Stimulated activated CD4-positive, alpha-beta T cell treated with anti-CD3 and anti-CD28 coated beads, Interleukin-15, amount 100 ng/mL, for 1 hour (primary cell): ENCODE measurements at places on chromosomes 7 and 10.
A peak's percentile ranks its signal among the peaks of the same experiment; 100 is the strongest.

GRCh38 chr10:112957640-112958092 lies 7.6 kb downstream of the TCF7L2 start:
- no peak for DNase-seq

DNA sequence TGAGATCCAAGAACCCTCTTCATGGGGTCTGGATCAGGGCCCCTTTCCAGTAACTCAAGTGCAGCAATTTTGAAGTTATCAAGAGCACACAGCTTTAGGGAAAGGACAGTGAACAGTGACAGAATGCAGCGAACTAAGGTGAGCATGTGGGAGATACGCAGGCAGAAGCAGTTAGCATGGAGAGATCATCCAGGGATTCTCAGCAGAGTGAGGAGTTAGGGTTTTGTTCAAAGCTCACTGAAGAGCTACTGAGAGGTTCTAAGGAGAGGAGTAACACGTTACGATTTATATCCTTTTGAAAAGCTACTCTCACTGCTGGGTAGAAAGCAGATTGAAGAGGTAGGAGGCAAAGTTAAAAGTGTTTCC lies 83.6 kb upstream of the MPP7 start:
- DNase-seq: no peak

- DNase-seq: no peak
Measured at GRCh38 chr7:98387544-98388226, 13.2 kb downstream of the BAIAP2L1 start.

GRCh38 chr7:146804620-146805019 lies 688.0 kb downstream of the CNTNAP2 start:
- no peak for DNase-seq

GRCh38 chr10:104806801-104807200 lies 165.7 kb downstream of the SORCS3 start:
- no peak for DNase-seq

- DNase-seq: no peak
Measured at GRCh38 chr10:14087566-14087965, 243.2 kb downstream of the FRMD4A start.

GRCh38 chr10:124184208-124184830 lies 90.9 kb upstream of the CHST15 start:
- DNase-seq: no peak

- DNase-seq: no peak
Measured at GRCh38 chr10:48364659-48365405, 58.4 kb downstream of the MAPK8 start.

GRCh38 chr10:130463876-130464364 lies 327.7 kb downstream of the GLRX3 start:
- no peak for DNase-seq

- no peak for DNase-seq
Measured at GRCh38 chr10:124007102-124007772, 86.2 kb downstream of the CHST15 start.

DNA sequence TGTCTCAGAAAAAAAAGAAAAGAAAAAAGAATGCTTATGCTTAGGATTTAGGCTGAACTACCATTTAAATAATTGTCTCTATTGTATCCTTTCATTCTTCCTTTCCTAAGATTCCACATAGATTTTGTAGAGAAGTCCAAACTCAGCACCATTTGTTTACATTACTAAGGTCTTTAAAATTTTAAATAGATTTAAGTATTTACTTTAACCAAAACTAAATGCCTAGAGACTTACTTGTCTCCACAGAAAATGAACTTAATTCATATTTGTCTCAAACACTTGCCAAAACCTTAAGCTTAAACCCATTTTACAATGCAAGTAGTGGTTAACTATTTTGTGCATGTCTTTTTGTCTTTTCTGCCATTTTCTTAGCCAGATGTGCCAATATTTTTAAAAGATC lies 54.1 kb upstream of the ABI1 start:
- DNase-seq: no peak

- DNase-seq: no peak
Measured at GRCh38 chr7:9029681-9030530, 596.5 kb downstream of the NXPH1 start.

DNA sequence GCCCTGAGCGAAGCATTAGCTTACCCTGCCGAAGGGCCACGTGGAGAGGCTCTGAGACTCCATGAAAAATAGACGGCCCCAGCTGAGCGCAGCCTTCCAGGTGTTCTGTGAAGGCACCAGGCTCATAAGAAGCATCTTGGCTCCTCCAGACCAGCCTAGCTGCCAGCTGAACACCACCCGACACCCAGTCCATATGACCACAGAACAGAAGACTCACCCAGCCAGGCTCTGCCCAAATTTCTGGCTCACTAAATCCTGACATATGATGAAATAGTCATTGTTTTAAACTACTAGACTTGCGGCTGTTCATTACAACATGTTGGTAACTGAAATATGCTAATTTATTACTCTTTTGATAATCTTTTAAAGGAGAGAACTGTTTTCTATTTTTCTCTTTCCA lies 99.5 kb upstream of the ABI1 start:
- no peak for DNase-seq

- peak; percentile 21 for DNase-seq
Measured at GRCh38 chr10:12350167-12350872, 973 bp downstream of the CAMK1D start.

GRCh38 chr10:76577455-76577854 lies 1060.2 kb downstream of the KCNMA1 start:
- DNase-seq: no peak

DNA sequence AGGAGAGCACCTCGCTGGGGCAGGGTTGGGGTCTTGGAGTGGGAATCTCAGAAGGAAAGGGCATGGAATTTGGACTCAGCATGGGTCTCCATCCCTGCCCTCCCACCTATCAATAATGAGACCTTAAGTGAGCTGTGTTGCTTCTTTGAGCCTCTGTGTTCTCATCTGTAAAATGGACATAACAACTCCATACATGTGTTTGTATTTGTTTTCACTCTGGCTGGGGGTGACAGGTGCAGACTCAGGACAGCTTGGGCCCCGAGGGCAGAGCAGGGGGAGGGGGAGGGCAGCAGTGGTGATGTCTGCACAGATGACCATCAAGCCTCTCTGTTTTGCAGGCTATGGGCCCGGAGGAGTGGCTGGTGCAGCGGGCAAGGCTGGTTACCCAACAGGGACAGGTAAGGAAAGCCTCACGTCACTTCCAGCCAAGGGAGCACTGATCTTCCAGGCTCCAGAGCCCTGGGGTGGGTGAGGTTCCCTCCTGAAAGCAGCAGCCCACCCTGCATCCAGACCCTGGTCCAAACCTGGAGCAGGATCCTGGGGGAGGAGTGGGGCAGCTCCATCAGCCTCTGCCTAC lies 19.9 kb downstream of the ELN start:
- DNase-seq: no peak

DNA sequence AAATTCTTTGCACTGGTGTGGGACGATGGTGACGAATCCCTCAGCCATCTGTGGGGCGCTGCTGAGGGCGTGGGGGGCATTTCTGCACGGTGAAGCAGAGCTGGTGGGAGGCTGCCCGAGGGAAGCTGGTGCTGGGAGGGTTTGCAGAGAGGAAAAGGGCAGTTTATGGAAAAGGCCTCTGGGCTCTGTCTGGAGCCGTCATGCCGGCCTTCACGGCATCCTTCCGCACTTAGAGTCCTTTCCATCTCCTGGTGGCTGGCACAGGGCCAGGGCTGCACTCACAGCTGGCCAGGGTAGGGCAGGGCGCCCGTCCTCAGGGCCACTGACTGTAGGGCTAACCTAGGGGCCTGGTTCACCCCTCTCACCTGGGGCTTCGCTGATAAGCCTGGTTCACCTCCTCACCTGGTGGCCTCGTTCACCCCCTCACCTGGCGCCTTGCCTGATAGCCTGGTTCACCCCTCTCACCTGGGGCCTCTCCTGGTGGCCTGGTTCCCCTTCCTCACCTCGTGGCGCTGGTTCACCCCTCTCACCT lies 598 bp upstream of the AMZ1 start:
- DNase-seq: no peak

- DNase-seq: no peak
Measured at GRCh38 chr7:31883761-31884164, 186.4 kb downstream of the PDE1C start.

- no peak for DNase-seq
Measured at GRCh38 chr7:96236198-96237039, 85.5 kb downstream of the SLC25A13 start.

DNA sequence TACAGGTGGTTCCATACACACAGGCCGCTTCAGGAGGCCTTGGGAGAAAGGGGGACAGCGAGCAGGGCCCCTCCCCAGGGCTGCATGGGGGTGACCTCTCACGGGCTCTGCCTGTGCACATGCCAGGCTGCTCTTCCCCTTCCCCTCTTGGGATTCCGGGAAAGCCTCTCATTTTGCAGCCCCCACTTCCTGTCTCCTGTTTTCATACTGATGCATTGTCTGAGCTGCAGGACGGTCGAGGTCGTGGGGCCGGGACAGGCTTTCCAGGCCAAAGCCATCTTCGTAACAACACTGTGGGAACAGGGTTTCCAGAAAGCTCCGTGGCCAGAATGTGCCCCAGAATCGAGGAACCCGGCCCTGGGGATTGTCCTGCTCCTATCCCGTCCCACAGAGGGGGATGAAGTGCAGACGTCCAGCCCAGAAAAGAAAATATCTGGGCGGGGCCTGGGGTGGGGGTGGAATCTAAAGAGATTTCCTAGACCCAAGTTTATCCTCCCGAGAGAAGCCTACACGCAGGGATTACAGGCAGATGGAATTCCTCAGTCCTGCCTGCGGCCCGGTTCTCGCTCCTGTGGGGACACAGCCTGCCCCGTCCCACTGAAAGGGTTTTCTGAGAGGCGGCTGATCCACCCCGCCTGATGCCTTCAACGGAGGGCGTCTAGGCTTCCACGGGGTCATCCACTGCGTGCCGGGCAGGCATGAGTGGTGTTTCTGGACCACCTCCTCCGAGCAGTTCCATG lies 29.5 kb upstream of the DNAAF5 start:
- no peak for DNase-seq

- DNase-seq: no peak
Measured at GRCh38 chr10:7123774-7124173, 287.1 kb downstream of the SFMBT2 start.

DNA sequence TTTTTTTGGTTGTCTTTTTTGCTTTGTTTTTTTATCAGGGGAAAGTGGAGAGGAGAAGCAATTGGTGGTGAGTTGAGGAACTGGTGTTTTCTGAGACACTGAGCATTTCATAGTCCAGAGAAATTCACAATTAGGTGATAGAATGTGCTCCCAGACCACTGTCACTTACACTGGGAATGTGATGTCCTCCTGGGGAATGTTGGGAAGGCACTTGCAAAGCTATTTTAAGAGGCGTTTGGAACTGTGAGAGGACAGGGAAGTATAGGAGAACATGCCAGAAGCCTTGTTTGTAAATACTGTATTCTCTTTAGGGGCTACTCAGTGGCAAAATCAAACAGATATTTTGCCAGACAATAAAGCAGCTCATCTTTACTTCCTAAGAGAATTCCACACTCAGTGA lies 16.0 kb downstream of the CHRM2 start:
- no peak for DNase-seq

DNA sequence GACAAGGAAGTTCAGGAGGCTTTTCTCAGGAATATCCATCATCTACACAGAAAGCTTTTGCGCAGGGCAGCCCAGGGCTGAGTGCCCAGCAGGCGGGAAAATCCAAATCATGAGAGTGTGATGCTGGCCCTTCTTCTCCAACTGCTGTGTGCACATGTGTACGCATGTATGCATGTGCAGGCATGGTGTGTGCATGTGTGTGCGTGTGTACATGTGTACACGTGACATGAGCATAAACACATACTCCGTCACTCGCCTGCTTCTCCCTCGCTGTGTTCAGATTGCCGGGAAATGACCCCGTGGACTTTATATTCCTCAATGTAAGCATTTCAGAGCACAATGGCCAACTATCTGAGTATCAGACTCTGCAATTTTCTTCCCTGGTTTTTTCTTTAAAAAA lies 85.1 kb downstream of the PRPF18 start:
- no peak for DNase-seq
